ENCODE measurements at places on chromosomes 12 and 14.

- no peak for DNase-seq
Measured at GRCh38 chr12:95202691-95203486, 14.4 kb downstream of the FGD6 start.

- no peak for DNase-seq
Measured at GRCh38 chr12:54593135-54593534, 4.7 kb upstream of the PPP1R1A start.

GRCh38 chr12:101042211-101042610 lies 167.8 kb downstream of the SLC5A8 start:
- DNase-seq, result no peak

DNA sequence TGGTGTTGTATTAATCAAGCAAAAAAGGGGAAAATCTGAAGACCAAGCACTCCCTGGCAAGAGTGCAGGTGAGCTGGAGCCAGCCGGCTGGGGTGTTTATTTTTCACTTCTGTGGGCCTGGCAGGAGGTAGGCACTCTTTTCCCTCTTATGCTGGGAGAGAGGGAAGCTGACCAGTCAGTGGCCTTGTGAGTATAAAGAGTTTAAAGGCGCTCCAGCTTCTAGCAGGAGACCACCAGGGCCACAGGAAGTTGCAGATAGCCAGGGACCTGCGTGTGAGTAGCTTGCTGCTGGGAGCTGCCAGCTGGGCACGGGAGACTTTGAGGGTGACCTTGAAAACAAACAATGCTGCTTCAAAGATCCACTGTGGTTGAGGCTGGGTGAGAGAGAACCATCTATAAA lies 217.4 kb upstream of the PWP1 start:
- DNase-seq, result no peak

DNA sequence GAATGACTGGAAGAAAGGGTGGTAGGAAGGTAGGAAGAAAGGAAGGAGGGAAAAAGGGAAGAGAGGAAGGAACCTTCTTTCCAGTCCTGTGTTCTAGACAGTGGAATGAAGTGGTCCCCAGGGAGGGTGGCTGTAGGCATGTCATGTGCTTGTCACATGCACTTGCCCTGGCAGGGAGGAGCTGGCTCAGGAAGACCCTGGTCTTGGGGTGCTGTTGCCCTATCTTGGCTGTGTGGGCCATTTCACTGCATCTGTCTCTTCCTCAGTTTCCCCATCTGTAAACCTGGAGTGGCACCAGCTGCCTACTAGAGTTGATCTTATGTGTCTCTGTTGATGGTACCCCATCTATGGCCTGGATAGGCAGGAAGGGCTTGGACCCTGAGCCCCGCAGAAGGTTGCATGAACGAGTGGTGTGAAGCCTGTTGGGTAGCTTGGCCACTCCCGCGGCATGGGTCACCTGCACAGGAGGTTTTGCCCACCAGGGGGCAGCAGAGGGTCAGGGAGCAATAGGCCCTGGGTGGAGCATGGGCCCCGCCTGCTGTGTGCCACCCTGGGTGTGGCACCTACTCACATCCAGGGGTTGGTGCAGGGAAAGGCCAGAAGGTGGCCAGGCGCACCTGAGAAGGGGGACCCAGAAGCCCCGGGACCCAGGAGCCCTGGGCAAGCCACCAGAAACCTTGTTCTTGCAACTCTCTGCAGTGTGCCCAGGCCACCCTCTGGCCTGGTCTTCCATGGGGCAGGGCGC lies 25.1 kb downstream of the MEG3 start:
- peak; percentile 44 for DNase-seq

DNA sequence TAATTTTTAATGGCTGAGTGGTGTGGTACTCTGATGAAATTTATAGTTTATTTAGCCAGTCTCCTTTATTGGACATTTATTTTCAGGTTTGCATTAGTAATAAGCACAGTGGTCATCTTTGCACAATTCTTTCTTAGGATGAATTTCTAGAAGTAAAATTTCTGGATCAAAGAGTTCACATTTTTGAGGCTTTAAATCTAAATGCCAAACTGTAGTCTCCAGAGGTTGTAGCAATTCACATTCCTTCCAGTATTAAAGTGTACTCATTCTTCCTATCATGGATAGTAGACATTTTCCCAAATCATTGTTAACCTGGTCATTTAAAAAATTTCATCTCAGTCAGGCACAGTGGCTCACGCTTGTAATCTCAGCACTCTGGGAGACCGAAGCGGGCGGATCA lies 24.8 kb downstream of the SLC39A9 start:
- no peak for DNase-seq

DNA sequence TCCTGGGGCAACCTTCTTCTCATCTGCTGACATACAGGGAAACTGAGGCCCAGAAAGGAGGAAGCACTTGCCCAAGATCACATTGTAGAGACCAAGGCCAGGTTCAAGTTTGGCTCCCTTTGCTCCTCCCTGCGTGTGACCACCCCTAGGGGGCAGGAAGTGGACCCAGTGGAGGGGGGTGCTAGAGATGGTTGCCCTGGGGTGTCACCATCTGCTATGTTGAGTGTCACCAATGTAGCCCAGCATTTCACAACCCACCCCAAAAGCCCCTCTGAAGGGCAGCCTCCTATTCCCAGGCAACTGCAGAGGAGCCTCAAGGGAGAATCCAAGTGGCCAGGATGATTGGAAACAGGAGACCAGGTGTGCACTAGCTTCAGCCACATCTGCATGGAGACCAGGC lies 12.0 kb upstream of the RBM19 start:
- no peak for DNase-seq

- no peak for DNase-seq
Measured at GRCh38 chr14:49796025-49796424, 28.1 kb downstream of the KLHDC2 start.

- no peak for DNase-seq
Measured at GRCh38 chr14:72292689-72293024, 360.4 kb downstream of the RGS6 start.

- peak; percentile 4 for DNase-seq
Measured at GRCh38 chr12:22046968-22047390, 961 bp downstream of the CMAS start.

DNA sequence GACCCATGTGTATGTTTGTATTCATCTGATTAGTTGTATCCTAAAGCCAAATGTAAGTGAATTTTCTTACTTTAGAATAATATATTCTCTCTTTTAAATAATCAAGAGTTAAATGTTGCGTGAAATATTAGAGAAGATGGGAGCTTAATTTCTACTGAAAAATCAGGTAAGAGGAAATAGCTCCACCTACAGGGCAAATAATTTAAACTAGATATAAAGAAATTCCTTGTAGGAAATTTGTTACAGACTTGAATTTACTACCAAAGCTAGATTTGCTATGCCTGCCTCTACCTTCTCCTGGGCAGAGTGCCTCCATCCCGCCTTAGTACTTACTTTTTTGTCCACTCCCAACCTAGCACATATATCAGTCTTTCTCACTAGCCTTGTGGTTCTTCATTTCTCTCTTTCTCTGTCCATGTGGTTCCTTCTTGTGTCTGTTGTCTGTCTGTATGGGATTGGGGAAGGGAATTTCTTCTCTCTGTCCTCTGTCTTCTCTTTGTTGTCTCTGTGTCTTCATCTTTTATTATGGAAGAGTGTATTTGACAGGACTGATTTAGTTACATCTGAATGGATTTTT lies 44.7 kb downstream of the PALS1 start:
- DNase-seq, result peak; percentile 36

- DNase-seq, result no peak
Measured at GRCh38 chr12:66716522-66716921, 37.6 kb upstream of the GRIP1 start.

GRCh38 chr12:90004319-90005074 lies 295.9 kb upstream of the ATP2B1 start:
- no peak for DNase-seq

- DNase-seq, result no peak
Measured at GRCh38 chr12:117603316-117604113, 242.1 kb upstream of the NOS1 start.

All from Jurkat, Clone E6-1 (cell line).